ENCODE measurements at places on chromosomes 1 and 21.

GRCh38 chr1:98267423-98267822 lies 346.6 kb upstream of the DPYD start:
- DNase-seq: no peak

GRCh38 chr1:169200319-169200718 lies 93.8 kb downstream of the ATP1B1 start:
- no peak for DNase-seq

GRCh38 chr1:3733883-3734589 lies 18.2 kb upstream of the CCDC27 start:
- DNase-seq: no peak

GRCh38 chr1:176786274-176786673 lies 323.3 kb downstream of the PAPPA2 start:
- no peak for DNase-seq

Data from CD4-positive, alpha-beta T cell treated with Interleukin-1 beta for 1 hour (primary cell).